Effector memory CD8-positive, alpha-beta T cell (primary cell): ENCODE measurements at places on chromosomes 7 and 10.

DNA sequence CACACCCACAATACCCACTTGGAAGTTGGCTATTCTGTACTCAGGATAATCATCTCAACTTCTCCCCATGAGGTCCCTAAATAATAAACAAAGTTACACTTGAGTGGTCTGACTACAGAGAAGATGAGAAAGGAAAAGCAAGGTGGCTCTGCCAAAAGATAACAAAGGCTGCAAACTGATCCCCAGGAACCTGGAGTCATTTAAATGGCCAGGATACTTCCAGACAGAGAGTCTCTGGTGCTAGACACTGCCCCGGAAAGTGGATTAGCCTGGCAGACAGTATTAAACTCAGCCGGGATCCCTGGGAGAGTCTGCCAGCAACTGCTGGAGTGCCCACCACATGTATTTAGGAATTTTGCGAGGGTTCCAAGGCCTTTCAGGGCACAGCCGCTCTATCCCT lies 93.7 kb downstream of the DGKI start:
- no peak for DNase-seq

DNA sequence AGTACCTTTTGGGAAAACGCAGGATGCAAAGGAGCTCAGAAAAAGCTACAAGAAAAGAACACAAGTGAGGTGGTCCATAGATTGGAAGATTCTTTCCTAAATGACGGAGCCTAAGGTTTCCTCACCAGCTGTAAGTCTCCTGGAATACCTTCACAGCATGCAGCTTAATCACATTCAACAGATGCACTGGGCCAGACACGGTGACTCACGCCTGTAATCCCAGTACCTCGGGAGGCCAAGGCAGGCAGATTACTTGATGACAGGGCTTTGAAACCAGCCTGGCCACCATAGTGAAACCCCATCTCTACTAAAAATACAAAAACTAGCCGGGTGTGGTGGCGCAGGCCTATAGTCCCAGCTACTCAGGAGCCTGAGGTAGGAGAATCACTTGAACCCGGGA lies 228.7 kb downstream of the FRMD4A start:
- no peak for DNase-seq

GRCh38 chr10:80702143-80702542 lies 164.4 kb downstream of the SH2D4B start:
- no peak for DNase-seq

DNA sequence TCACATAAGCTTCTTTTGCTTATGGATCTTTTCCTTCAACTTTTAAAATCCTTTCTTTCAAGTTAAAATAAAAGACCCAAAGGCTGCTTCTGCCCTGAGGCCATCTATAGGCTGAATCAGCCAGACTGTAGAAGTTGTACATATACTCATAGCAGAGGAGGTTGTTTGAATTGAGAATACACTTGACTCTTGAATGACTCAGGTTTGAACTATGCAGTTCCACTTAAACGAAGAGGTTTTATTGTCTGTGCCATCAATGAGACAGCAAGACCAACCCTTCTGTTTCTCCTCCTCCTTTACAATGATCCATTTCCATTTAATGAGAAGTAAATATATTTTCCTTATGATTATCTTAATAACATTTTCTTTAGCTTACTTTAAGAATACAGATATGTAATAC lies 5.8 kb downstream of the ZNF365 start:
- DNase-seq, result no peak

DNA sequence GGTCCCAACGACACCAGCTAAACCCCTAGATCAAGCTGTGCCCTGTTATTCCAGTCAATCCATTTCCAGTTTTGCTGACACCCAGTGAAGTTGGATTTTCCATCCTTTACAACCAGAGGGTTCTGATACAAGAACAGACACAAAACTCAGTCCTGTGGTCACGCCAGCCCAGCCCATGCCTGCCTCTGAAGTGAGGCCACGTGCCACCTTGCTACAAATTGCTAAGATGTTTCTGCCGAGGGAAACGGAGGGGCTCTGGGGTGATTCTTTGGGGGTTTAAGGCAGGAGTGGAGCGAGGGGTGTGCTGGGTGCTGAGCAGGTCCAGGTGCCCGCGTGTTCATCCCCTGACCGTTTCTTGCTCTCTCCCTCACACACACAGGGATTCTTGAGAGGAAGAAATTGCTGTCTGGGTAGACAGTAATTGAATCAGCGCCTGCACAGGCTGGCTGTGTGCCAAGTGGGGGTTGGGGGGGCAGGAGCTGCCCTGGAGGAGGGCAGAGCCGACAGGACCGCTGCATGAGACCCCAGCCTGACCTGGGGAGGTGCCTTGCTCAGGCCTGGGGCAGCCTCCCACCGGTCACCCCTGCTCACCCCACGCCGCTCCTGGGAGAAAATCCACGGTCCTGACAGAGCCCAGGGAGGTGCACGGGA lies 38.1 kb downstream of the ADAP1 start:
- DNase-seq, result no peak

DNA sequence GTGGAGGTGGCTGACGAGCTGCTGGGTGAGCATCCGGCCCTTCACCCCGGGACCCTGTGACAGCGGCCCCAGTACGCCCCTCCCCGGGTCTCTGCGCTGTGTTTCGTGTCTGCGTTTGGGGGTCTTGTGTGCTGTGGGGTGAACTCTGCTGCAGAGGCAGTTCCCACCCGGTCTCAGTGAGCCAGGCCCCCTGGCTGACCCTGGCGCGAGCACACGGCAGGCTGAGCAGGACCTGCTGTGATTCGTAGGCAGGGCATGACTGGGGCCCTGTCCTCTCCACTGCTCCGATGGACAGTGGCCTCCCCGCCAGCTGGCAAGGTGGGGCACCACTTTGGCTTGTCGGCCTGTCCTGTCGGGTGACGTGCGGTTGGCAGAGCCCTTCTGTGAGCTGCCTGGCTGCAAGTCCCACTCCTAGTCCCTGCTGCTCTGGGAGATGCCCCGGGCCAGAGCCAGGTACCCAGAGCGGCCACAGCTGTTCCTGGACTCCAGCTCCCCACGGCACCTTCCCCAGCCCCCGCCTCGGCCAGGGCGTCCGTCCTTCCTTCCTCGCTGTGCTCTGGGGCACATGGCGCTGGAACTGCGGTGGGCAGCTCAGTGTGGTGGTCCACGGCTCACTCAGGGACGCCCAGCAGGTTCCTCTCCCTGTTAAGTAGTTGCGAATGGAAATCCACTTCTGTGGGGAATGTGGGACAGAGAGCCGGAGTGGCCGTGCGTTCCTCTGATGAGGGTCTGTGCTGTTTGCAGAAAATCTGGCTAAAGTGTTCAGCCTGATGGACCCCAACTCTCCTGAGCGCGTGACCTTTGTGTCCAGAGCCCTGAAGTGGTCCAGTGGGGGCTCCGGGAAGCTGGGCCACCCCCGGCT lies 10.5 kb downstream of the GET4 start:
- no peak for DNase-seq

- DNase-seq, result no peak
Measured at GRCh38 chr7:93910076-93910994, 4.0 kb downstream of the GNGT1 start.

DNA sequence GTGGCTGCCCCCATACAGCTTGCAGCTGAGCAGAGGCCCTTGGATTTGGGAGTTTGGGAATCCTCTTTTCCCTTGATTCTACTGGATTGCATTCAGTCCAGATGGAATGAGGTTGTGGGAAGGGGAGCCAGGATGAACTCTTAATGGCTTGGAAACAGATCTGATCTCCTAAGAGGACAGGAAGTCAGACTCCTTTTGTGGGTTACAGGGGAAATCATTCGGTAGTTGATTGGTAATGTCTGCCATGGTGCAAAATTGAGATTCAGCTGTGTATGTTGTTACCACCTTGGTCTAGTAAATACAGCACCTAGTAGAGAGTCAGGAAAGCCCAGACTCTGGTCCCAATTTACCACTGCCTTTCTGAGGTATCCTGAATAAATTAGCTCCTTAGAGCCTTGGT lies 144.2 kb upstream of the TNRC18 start:
- DNase-seq, result no peak

- no peak for DNase-seq
Measured at GRCh38 chr10:71750986-71751385, 22.3 kb downstream of the VSIR start.

GRCh38 chr7:105764506-105764905 lies 111.9 kb downstream of the ATXN7L1 start:
- no peak for DNase-seq

GRCh38 chr10:96642973-96643372 lies 56.2 kb upstream of the TM9SF3 start:
- peak; percentile 72 for DNase-seq
